ENCODE measurements at places on chromosomes 3 and 15.

DNA sequence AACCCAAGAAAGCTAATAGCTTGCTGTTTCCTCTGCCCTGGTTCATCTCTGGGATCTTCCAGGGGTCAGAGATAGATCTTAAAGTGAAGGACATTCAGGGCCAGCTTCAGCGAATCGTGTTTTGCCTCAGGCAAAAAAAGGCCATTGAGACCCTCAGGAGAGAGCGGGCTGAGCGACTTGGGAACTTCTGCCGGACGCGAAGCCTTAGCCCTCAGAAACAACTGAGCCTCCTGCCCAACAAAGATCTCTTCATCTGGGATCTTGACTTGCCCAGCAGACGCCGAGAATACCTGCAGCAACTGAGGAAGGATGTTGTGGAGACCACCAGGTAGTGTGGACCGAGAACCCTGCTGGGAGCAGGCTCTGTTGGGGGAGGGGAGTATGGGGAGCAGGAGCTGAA, 42.5 kb downstream of the CDAN1 start:
- no peak for DNase-seq

DNA sequence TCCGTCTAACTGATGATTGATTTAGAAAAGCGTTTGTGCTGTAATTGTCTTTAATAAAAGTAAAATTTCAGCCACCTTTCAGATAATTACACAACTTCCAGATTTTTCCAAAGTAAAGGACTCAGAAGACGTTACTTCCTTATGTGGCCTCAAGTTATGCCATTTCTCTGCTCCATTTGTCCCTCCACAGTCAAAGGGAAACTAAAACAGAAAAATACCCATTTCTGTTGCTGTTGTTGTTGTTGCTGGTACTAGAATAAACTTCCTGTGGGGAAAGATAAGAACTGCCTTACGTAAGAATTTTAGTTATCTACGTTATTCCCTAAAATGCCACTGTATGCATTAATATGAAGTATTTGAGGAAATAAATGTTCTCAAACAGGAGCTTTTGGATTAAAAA, 153.9 kb downstream of the P3H2 start:
- DNase-seq = peak; percentile 73

DNA sequence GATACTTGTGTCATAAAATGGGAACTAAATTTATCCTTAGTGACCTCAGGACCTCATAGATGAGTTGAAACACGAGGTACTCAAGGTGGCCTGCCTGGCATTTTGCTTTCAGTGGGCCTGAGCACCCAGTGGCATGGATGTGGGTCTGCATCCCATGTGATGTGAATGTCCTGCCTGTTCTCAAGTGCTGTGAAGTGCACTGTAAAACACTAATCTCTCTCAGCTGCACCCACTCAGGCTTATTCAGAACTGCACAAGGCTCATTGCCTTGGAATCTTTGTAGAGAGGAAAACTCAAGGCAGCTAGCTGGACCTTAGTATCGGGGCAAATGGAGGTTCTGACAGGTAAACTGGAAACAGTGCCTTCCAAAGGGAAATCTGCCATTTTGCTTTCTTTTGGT, 767.0 kb downstream of the TUSC7 start:
- DNase-seq = no peak

- no peak for DNase-seq
Observed at GRCh38 chr3:112649478-112649735, 8.5 kb upstream of the CCDC80 start.

GRCh38 chr3:122690096-122690495, 9.5 kb downstream of the PARP14 start:
- no peak for DNase-seq

GRCh38 chr15:99486371-99487336, 79.1 kb upstream of the MEF2A start:
- DNase-seq = no peak

DNA sequence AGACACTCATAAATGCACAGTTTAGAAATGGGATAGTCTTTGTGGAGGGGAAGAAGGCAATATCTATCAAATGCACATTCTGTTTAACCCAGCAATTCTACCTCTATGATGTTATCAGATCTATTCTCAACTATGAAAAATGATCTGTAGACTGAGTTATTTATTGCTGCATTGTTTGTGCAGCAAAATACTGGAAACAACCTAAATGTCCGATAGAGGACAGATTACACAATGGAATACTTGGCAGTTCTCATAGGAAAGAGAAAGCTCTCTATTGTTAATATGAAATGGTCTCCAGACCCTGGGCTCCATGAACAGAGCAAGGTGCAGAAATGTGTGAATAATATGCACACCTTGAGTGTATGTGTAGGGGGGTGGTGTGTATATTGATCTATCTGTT, 49.0 kb upstream of the SELENOK start:
- DNase-seq = no peak

GRCh38 chr3:145971186-145971585, 189.8 kb downstream of the PLOD2 start:
- DNase-seq = no peak

DNA sequence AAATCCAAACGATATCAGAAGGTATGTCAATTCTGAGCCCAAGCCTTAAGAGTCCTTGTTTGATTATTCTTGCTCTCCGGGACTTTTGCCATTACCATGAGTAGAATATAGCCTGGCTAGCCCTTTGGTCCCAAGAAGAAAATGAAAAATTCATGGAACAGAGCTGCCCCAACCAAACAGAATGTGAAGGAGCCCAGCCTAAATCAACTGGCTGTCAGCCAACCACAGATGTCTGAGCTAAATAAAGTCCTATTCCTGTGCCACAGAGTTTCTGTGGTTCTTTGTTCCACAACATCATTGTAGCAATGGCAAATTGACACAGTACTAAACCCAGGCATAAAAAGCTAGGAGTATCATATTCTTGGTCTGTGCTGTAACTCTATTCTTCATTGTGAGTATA, 185.2 kb downstream of the CPNE4 start:
- DNase-seq = no peak

DNA sequence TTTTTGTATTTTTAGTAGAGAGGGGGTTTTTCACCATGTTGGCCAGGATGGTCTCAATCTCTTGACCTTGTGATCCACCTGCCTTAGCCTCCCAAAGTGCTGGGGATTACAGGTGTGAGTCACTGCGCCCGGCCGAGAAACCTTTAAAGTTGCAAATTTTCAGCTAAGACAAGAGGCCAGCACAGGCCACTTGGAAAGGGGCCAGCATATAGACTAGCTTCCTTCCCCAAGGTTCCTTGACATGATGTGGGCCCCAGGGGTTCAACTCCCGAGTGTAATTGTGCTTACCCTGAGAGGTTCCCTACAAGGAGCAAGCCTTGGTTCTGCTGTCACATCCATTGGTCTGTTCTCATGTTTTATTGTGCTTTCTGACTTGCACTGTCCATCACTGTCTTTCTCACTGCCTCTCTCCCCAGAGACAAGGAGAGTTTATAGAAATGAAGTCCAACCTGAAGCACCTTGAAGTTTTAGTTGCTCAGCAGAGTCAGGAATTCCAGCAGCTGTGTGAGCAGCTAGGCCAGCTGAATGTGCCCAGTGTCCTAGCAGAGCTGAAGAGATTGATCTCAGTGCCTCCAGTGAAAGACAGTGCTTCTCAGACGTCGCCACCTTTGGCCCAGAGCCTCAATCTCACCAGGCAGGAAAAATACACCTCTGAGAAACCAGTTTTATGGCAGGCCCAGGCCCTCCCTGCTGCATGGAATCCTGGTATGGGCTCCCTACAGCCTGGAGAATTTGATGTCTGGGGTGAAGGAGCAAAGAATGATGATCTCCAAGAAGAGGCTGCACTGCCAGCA, 21.1 kb downstream of the C3orf62 start:
- DNase-seq = no peak

DNA sequence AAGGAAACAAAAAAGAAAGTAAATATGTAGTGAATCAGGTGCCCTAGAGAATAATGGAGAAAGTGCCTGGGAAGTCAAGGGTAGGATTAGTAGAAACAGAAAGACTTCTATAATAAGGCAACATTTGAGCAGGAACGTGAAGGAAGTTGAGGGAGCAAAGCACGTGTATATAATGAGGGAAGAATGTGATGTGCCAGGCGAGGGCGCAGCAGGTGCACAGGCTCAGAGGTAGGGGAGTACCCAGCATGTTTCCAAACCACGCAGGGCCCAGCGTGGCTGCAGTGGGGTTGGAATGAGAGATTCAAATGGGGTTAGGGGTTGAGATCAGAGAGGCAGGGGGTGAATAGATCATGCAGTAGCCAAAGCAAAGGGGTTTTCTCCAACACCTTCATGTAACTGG, 91.9 kb upstream of the VGLL4 start:
- DNase-seq = no peak

DNA sequence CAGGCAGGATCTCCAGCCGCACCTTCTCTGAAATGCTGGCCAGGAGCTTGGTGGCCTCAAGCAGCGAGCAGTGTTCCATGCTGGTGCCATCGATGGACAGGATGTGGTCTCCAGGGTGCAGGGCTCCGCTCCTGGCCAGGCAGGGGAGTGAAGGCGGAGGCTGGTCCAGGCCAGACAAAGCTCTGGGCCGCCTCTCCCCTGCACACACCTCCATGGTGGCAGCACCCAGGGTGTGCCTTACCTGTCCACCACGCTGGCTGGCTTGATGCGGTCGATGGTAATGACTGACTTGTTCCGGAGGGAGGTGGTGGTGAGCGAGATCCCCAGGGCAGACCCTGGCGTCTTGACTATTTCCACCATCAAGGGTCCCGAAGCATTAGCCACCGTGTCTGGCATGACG, 20.0 kb downstream of the GRIP2 start:
- no peak for DNase-seq

DNA sequence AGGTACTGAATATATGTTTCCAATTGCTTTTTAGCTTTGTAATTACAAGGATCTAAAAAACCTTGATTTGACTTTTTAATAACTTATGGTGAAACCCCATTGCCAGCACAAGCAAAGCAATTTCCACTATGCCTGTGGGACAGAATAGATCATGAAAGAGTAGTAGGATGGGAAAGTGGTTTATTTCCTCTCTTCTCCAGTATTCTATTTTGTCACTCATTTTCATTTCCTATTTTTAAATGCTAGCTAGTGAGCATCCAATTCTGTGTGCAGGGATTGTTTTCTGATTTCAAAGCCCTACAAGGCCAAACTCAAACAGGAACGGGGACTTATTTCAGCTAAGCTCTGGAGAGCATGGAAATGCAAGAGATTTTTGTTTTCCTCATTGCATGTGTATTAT, 132.0 kb upstream of the TGFBR2 start:
- no peak for DNase-seq

- no peak for DNase-seq
Observed at GRCh38 chr3:72414481-72415016, 433.7 kb downstream of the SHQ1 start.

DNA sequence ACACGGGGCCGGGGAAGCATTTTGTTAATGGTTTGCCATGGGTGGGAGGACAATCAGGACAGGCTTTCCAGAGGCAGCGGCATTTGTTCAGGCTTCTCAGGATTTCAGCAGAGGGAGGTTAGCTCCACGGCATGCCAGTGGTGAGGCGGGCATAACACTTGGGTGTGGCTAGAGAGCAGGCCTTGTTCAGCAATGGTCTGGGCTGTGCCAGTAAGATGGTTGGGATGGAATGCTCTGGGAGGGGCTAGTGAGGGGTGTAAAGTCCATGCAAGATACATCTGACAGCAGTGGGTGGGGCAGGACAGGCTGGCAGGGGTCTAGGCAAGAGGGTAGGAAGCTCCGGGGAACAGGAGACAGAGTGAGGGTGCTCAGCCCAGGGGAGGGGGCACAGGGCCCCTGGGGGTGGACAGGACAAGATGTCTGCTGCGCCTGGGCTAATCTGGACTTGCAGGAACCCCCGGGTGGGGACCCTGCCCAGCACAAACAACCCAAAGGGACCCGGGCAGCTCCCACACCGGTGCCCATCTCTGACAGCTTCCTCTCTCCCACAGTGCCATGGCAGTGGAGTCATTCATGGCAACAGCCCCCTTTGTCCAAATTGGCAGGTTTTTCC, 8.4 kb downstream of the TMEM43 start:
- no peak for DNase-seq
